Stimulated activated CD4-positive, alpha-beta T cell treated with anti-CD3 and anti-CD28 coated beads, TNF-alpha, amount 100 ng/mL, for 24 hours (primary cell): ENCODE measurements at places on chromosomes 6 and 20.

DNA sequence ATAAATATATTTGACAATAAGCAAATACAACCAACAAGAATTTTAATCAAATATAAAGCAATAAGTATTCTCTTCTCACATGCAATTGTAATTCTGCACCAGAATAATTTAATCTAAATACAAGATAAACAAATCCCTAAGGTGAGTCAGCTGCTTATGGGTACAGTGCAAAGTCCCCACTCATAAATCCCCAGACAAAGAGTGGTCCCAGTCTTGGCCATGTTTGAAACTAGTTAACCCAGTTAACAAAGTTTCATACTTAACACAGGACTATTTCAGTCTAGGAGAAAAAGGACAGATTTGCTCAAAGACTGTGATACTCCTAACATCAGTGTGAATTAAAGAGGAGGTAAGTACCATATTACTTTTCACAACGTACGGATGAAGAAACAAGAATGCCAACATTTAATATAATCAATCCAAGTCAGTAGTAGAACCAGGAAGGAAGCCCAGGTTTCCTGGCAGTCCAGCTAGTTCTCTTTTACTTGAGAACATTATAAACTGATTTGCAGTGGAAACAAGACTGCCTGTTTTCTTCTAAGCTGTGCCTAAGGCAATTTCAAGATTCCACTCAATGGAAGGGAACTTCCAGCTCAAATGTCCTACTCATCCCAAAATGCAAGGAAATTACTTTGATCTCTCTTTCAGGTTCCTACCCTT, 10.4 kb downstream of the SAMD3 start:
- DNase-seq: no peak

DNA sequence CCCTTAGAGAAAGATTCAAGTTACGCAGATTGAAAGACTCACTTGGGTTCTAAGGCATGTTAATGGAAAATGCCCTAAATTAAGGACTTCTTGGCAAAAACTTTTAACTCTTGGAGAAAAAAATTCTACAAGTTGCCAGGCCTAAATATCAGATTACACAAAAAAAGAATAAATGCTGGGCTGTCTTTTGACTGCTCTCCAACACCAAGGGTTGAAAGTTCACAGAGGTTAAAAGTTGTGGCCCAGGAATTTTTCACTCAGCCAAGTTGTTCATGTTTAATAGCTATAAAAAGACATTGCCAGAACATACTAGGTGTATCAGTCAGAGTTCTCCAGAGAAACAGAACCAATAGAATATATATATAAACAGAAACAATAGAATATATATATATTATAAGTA, 268.4 kb upstream of the PRND start:
- no peak for DNase-seq

- peak; percentile 20 for DNase-seq
Measured at GRCh38 chr6:52598123-52598823, 21.4 kb upstream of the TRAM2 start.

DNA sequence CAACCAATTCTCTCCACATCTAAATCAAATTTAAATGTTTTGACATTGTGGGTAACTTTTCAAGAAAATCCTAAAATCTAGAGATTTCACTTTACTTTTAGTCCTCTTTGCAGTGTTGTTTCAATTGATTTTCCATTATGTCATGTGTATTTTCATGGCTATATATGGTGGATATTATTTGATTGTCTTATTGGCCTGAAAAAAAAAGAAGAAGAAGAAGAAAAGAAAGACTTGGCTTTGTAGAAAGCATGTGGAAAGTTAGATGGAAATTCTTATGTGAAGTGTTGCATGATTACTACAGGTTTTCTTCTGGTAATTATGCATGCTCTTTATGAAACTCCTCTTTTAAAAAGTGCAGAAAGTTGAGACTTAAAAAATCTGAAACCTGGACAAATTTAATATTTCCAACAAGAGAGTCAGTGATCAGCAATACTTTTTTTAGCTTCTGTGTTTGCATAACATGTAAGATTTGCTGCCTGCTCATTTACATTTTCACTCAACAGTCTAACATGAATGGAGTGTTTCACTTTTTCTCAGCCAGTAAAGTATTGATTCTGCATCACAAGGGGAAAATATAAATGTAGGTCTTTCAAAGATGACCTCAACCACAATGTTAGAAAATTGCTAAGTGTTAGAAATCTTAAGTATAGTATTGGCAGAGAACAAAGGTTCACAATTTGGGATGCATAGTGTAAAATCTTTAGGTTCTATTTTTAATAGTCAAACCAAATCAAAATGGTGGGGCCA, 438.7 kb downstream of the BCKDHB start:
- DNase-seq: no peak

- DNase-seq: no peak
Measured at GRCh38 chr6:42269974-42270510, 52.4 kb upstream of the MRPS10 start.

- DNase-seq: no peak
Measured at GRCh38 chr6:169263836-169264608, 10.4 kb upstream of the THBS2 start.
